Left ventricle myocardium inferior (tissue), 1 donor: ENCODE measurements at places on chromosomes 4 and X. TPM values are rescaled to one million over a fixed set of nuclear protein-coding genes. Genes with fewer than 3 reads are reported as not detected.

DNA sequence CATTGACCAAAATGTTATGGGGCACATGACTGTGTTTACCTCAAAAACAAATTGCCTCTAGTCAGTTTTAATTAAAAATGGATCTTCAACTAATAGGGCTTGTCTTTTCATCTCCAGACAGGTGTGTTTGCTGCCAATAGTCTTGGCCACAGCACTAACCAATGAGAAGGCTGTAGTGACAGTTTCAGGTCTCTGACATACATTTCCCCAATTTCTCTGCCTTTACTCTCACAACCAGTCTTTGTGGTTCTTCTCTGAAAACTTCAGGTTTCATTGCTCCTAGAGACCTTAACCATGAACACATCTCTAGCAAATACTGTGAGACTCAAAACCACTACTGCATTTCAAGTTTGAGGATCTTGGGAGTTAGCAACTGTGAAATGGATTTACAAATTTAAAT is 3.5 kb upstream of the EDNRA start:
- DNase-seq = no peak

The ART3 gene
- total RNA-seq = 105 TPM

DNA sequence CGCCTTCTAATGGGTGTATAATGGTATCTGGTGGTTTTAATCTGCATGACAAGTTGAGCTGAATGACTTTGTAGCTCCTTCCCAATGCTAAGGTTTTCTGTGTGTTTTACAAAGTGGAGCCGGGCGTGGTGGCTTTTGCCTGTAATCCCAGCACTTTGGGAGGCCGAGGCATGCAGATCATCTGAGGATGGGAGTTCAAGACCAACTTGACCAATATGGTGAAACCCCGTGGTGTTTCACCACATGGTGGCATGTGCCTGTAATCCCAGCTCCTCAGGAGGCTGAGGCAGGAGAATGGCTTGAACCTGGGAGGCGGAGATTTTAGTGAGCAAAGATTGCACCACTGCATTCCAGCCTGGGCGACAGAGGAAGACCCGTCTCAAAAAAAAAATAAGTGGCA is 28.9 kb downstream of the ARFIP1 start:
- DNase-seq = no peak

The SPANXA1 gene
- not detected for total RNA-seq

The C4orf50 gene
- total RNA-seq = not detected

DNA sequence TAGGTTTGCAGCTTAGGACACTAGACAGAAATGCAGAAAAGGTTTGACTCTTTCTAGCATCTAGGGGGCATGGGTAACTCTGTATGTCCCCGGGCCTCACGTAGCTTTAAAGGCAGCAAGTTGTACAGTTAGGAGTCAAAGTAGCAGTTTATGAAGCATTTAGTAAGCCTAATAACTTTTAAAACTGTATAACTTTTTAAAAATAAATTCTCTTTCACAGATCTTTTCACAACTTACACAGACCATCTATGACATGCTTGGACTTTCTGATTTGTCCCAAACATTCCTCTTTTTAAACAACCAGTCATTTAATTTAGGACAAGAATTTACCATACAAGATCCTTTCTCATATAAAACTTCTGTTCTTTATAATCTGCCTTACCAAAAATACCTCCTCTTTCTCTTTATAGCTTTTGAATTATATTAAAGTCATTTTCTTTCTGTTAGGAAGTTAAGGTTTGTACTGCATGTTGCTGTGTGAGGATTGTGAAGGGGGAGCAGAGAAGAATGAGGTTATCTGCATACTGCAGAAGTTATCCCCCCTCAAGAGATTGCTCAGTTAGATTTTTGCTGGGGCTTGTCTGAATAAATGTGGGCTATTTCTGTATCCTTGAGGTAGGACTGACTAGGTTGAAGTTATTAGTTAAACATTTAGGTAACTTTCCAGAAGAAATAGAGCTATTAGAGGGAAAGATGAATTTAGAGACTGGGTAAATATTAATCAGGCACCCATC is 94.3 kb downstream of the CPE start:
- no peak for DNase-seq

DNA sequence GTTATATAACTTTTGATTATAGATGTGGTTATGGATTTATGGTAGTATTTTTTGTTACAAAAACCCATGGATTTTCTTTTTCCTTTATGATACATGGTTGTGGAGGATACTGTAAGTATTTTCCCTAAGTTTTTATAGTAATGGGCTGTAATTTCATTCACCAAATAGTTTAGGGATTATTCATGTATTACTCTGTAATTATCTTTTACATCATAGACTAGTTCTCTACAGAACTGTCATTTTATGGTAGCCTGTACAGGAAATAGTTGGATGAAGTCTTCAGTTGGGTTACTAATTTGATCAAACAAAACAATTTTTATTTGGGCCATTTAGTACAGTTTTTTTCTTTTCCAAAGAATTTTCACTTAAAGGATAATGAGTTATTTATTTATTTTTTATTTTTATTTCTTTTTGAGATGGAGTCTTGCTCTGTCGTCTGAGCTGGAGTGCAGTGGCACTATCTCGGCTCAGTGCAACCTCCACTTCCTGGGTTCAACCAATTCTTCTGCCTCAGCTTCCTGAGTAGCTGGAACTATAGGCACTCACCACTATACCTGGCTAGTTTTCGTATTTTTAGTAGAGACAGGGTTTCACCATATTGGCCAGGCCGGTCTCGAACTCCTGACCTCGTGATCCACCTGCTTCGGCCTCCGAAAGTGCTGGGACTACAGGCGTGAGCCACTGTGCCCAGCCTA is 42.1 kb downstream of the RBPJ start:
- no peak for DNase-seq

The DUX4 gene
- total RNA-seq = not detected

DNA sequence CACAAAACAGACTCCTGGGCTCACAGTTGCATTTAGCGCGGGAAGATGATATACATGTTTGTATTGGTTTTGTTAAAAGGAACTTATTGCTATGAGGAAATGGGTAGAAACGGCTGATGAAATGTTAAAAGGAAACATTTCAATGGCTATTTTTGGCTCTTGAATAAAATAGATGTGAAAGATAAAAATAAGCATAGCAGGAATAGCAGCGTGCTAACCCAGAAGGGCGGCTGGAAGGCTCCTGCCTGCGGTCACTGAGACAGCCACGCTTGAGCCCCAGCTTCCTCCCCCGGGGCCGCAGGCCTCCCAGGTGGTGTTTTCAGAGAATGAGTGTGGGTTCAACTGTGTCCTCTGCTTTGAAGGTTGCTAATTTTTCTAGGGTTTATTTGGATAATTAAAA is 35.0 kb upstream of the CLCN4 start:
- DNase-seq = no peak
